Lower leg skin (tissue), 4 donors: ENCODE measurements at places on chromosomes 4 and X. TPM values are rescaled to one million over a fixed set of nuclear protein-coding genes. Genes with fewer than 3 reads are reported as not detected.

GRCh38 chr4:120865985-120866384 is 56.5 kb downstream of the PRDM5 start:
- DNase-seq: no peak

IL3RA gene
- total RNA-seq: 1.7 TPM

- DNase-seq: no peak
Observed at GRCh38 chr4:131426023-131426758, 1722.9 kb upstream of the PCDH10 start.

DNA sequence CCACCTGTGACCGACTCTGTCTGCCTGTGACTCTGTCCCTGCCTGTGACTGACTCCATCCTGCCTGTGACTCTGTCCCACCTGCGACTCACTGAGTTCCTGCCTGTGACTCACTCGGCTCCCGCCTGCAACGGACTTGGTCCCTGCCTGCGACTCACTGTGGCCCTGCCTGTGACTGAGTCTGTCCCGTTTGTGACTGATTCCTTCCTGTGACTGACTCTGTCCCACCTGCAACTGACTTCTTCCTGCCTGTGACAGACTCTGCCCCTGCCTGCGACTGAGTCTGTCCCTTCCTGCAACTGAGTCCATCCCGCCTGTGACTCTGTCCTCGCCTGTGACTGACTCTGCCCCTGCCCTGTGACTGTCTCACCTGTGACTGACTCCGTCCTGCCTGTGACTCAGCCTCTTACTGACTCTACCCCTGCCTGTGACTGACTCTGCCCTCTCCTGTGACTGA is 9.6 kb upstream of the UVSSA start:
- no peak for DNase-seq

DNA sequence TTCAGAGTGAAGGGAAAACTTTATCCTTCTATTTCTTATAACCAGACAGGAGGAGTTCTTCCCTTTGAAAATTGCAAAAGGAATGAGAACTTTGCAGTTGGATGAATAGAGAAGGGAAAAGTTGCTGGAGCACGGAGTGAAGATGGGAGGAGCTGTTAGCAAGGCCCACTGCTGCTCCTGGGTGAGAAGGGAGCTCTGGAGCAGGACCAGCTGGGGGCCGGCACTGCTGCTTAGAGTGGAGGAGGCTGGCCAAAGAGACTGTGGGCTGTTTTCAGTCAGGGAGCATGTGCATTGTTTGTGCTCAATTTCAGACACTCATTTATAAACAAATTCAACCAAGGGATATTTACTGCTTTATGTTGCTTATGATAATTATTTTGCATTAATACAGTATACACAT is 164.2 kb downstream of the STIM2 start:
- no peak for DNase-seq

GRCh38 chr4:91222014-91222413 is 1081.8 kb upstream of the GRID2 start:
- DNase-seq: no peak

GRCh38 chrX:121864561-121864960 is 817.2 kb downstream of the GLUD2 start:
- DNase-seq: no peak

- DNase-seq: no peak
Observed at GRCh38 chr4:184024637-184025036, 119.5 kb downstream of the STOX2 start.

- no peak for DNase-seq
Observed at GRCh38 chr4:88018466-88018865, 11.0 kb downstream of the PKD2 start.
